Retina (tissue), 1 donor: ENCODE measurements at places on chromosomes 4 and X.

DNA sequence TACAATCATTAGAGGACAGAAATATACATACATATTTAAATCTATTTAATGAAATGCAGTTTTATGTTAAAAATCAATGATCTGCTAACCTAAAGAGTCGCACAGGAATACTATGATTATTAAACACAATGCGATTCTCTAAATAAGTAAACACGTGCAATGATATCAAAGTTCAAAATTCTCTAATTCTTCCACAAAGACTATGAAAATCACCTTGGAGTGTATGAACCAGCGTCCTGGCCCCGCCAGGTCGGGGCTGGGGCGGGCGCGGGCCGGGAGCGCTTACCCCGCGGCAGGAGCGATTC, 608 bp upstream of the FAM200B start:
- DNase-seq: no peak

DNA sequence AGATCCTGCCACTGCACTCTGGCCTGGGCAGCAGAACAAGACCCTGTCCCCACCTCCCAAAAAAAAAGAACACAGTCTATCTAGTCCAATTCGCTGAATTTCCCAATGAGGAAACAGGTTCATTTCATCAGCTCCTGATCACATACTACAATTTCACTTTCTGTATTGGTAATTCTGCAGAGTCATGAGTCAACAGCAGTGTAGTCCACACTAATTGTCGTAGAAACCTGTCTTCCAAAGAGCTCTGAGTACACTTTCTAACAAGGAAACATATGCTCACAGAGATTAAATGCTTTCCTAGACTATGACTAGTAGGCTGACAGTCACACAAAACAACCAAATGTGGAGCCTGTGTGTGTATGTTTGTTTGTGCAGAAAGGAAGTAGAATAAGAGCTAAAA, 91.9 kb downstream of the GPC4 start:
- no peak for DNase-seq

- DNase-seq: no peak
Measured at GRCh38 chrX:45716750-45717149, 516.1 kb upstream of the DIPK2B start.

DNA sequence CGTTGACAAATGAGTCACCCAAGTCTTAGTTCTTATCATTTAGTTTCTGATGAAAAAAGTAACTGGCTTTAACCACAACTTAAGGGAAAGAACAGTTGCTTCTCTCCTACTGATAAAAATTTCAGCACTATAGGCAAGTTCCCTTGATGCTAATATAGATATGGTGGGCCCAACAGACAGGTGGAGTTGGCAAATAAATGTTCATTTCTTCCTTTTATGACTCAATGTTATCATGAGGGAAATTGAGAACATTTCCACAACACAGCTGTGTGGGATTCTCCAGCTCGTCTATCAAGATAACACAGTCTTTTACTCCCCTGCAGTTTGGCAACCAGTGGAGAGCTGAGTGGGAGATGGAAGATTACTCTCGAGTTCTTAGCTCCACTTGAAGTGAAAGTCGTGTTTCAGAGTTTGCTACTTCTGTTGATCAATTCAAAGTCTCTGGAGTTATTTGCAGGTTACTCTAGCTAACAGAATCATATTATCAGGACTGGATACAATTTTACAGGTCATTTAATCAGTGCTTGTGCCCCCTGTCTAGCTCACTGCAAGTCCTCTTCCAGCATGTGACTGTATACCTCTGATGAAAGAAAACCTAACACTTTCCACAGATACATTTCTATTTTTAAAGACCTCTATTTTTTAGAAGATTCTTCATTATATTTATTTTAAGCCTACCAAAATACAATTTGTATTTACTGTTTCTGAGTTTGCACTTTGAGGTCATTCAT, 270.6 kb upstream of the GK2 start:
- DNase-seq: no peak

DNA sequence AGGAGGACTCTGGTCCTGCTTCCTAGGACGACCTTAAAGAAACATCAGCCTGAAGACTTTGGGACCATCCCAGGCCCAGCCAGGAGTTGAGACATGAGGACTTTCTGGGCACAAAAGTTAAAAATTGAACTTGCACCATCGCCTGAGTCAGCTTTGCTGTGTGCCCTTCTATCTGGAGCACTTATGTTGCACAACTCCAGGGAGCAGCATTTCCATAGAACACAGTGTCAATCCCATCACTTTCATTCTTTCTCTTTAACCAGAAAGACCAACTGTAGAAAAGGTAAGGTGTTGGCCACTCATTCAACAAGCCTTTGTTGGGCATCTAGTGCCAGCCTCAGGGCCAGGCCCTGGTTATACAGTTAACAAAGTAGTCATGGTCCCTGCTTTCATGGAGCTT, 8.6 kb upstream of the CLDN24 start:
- no peak for DNase-seq
